Amniotic stem cell (primary cell): ENCODE measurements at places on chromosomes 4 and X.

DNA sequence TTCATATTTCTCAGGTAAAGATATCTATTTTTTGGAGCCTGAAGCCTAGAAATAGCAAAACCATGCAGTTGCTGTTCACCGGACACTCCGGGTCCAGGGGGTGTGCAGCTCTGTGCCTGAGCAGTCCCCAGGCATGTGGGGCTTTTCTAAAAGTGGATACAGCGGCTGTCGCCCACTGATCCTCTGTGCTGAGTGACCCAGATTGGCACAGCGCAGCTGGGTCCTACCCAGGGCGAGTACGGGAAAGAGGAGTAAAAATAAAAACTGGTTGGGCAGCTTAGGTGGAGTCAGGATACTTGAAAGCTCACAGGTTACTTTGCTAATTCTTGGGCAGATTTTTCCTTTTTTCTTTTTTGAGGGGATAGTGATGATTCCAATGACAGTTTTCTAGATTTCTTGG is 118.8 kb downstream of the UCHL1 start:
- no peak for DNase-seq

DNA sequence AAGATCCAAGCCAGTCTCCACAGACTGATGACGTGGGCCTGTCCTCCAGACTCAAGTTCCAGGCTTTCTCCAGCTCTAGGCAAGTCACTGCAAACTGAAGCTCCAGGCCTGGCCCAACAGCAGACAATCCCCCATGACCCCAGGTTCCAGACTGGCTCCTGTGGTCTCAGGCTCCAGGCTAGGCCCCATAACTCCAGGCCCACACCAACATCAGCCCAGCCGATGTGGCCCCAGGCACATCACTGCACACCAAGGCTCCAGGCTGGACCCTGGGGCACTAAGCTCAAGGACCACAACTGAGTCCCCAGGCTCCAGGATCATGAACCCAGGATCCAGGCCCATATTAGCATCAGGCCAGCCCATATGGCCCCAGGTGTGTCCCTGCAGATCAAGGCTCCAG is 143.6 kb downstream of the COX7B2 start:
- DNase-seq: no peak

GRCh38 chrX:24023972-24024669 is 2.9 kb downstream of the KLHL15 start:
- DNase-seq: no peak

DNA sequence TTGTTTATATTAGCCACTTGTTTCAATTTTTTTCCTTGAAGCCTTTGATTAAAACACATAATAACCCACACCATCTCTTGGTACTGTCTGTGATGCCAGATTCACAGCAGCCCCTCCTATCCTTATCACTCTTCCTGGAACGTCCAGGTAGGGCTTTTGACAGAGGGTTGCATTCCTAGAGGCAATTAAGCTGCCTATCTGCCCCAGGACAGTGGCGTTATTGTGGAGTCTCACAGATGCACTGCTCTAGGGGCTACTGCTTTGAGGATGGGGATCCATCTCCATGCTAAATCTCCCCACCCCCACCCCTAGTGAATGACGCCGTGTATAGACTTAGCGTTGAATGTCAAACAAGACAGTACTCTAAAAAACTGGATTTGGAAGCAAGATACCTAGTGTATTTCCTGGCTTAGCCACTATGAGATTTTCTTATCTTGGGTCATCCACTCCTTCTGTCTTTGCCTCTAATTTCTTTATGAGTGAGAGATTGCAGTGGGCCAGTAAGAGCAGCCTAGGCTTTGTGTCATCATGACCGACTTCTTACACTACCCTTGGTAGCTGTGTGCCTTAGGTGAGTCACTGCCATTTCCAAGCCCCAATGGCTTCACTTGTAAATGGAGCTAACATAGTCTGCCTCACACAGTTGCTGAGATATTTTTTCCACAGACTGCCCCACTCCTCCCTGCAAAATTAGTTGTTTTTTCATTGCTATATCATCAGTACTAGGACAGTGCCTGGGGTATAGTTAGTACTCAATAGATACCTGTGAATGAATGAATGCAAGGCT is 90.9 kb downstream of the EGF start:
- DNase-seq: no peak

GRCh38 chr4:124224256-124224655 is 488.3 kb downstream of the ANKRD50 start:
- DNase-seq: no peak

GRCh38 chr4:101981756-101982155 is 191.2 kb downstream of the BANK1 start:
- DNase-seq: no peak

- DNase-seq: no peak
These were observed 1.5 kb upstream of the GDPD2 start for GRCh38 chrX:70421618-70422017.
